Left colon (tissue), 2 donors: ENCODE measurements at places on chromosomes 7 and 10. TPM values are rescaled to one million over a fixed set of nuclear protein-coding genes. Genes with fewer than 3 reads are reported as not detected.

GRCh38 chr7:130273933-130274255, 7.2 kb downstream of the CPA2 start:
- no peak for DNase-seq

GRCh38 chr10:43203448-43204041, 63.3 kb downstream of the RASGEF1A start:
- DNase-seq, result peak; percentile 26

- DNase-seq, result peak; percentile 81
Measured at GRCh38 chr10:69232736-69233480, 12.8 kb downstream of the HKDC1 start.

Gene SPDYE6
- total RNA-seq, result not detected

- no peak for DNase-seq
Measured at GRCh38 chr7:138880881-138881578, 83.0 kb upstream of the ATP6V0A4 start.
